ENCODE measurements at places on chromosomes 16 and 17. TPM values are rescaled to one million over a fixed set of nuclear protein-coding genes. Genes with fewer than 3 reads are reported as not detected.

DNA sequence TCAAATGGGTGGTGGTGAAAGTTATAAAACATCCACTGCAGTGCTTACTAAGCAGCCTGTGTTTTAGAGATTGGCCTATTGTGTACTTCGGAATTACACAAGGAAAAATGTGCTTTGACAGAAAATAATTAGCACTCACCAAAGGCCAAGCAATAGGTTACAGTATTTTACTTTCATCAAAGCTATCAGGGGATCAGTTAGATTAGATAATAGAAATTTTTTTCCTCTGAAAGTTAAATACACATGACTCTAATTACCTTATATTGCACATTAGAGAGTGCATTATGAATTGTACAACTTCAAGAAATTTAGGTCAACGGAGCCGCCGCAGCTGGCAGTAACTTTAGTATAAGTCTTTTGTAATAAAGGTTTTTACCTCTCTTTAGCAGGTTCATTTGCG is 232.6 kb downstream of the FTO start:
- no peak for DNase-seq

DNA sequence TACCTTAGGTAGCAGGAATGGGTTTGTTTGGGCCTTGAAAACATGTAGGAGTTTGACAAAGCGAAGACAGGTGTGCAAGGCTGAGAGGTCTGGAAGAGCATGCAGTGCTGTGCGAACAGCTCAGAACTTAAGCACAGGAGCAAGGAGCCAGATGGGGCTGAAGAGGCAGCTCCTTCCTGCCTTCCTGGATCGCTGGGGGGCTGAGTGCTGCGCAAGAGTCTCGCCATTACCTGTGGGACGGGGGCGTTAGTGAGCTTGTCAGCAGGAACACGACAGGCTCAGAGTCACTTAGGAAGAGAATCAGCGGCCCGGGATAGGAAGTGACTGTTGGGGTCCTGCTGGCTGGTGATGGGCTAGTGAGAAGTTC is 464 bp upstream of the MRM1 start:
- DNase-seq: no peak

The GPRC5C gene
- total RNA-seq: 30.5 TPM

GRCh38 chr17:64345689-64346376 is 44.8 kb downstream of the PECAM1 start:
- DNase-seq: peak; percentile 44

DNA sequence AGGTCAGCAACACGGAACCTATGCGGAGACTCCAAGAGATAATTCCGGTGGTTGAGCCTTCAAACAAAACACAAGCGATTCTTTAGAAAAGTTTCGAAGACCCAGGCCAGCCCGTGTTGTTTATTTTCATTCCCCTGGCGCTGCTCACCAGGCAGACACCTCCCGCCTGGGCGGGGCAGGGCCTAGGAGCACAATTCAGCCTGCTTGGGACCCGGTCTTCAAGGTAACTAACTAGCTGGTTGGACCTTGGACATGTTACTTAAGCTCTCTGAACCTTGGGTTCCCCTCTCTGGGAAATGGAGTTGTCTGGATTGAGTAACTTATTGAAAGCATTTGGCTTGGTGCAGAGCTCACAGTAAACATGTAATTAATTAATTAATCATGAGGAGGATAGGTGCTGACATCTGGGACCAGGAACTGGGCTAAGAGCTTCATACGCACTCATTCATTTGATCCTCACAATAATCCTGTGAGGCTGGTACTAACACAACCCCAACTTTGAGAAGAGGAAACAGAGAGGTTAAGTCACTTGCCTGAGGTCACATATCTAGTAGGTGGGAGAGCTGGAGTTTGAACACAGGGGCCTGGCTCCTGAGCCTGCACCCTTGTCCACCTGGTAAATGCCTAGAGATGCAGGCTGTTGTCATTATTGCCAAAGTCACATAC is 125.3 kb upstream of the SMURF2 start:
- DNase-seq: no peak

The MYLK3 gene
- 304 TPM for total RNA-seq

DNA sequence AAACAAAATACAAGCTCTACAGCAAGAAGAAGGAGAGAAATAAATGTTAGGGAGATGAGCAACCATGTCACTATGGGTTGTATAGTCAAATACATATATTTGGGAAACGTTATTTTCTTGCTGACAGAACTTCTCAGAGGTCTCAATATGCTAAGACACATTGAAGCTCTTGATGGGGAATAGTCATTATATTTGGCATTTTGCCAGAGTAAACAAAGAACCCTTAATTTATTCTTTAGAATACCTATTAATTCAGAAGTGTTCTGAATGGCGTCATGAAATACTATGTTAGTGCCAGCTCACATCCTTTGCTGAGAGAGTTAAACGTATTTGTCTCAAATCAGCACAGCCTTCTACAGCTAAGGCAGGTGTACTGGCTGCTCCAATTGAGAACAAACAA is 458.9 kb downstream of the CDH13 start:
- no peak for DNase-seq

DNA sequence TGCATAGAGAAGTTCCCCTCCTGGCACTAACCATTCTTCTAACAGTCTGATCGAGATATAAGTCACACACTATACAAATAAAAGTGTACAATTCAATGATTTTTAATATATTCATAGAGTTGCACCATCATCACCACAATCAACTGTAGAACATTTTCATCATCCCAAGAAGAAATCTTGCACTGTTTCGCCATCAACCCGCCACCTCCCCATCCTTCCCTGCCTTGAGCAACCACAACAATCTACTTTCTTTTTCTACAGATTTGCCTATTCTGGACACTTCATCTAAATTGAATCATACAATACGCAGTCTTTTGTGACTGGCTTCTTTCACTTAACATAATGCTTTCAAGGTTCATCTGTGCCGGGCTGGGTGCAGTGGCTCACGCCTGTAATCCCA is 33.0 kb upstream of the GUCY2D start:
- no peak for DNase-seq

The KRTAP1-1 gene
- not detected for total RNA-seq

All from Right ventricle myocardium superior (tissue), 1 donor.